ENCODE measurements at places on chromosomes 6 and 20. TPM values are rescaled to one million over a fixed set of nuclear protein-coding genes. Genes with fewer than 3 reads are reported as not detected.

- H3K27ac ChIP-seq: no peak overlapping the region
- H3K4me1 ChIP-seq: peaks cover 5% of the 10 kb centered on the region
- DNase-seq: no peak
Observed at GRCh38 chr6:22513667-22514066, 55.7 kb upstream of the HDGFL1 start.

GRCh38 chr6:114987281-114987680 is 644.5 kb upstream of the HS3ST5 start:
- no peaks in the 10 kb centered on the region for H3K27me3 ChIP-seq
- H3K4me1 ChIP-seq: no peaks in the 10 kb centered on the region
- no peak overlapping the region for H3K27ac ChIP-seq
- no peaks in the 10 kb centered on the region for H3K36me3 ChIP-seq

Gene SLC4A11
- total RNA-seq: 0.55 TPM

Gene PSMB9
- total RNA-seq: not detected

GRCh38 chr20:33677991-33678702 is 3.9 kb upstream of the NECAB3 start:
- H3K4me1 ChIP-seq: peaks cover 54% of the 10 kb centered on the region
- peaks cover 7% of the 10 kb centered on the region for H3K36me3 ChIP-seq
- peaks cover 5% of the 10 kb centered on the region for H3K27me3 ChIP-seq
- H3K4me3 ChIP-seq: peak overlapping the region; percentile 79

Gene FNDC11
- total RNA-seq: 1.5 TPM

- no peak for DNase-seq
- no peak overlapping the region for H3K4me3 ChIP-seq
- H3K27me3 ChIP-seq: no peaks in the 10 kb centered on the region
Observed at GRCh38 chr20:4088766-4089165, 73.4 kb upstream of the RNF24 start.

DNA sequence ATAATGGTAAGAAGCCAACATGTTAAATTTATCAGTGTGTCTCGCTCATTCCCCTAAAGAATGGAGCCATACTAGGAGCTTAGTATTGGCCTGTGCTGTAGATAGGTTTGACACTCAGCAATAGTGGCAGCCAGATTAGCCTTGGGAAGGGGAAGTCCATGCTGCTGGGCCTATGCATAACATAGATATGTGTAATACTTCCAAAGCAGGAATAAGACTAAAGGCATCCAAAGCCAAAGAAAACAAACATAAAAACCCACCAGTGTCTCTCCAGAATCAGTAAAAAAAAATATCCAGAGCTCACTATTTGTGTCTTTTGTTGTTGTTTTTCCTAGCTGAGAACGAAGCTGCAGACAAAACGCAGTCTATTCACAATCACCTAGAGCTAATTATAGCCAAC is 104.2 kb upstream of the STXBP5 start:
- no peaks in the 10 kb centered on the region for H3K4me1 ChIP-seq
- no peak overlapping the region for H3K27ac ChIP-seq
- H3K36me3 ChIP-seq: no peaks in the 10 kb centered on the region
- H3K4me3 ChIP-seq: no peak overlapping the region

- no peak overlapping the region for H3K27ac ChIP-seq
- no peak for DNase-seq
- H3K27me3 ChIP-seq: no peaks in the 10 kb centered on the region
- peaks cover 10% of the 10 kb centered on the region for H3K36me3 ChIP-seq
Observed at GRCh38 chr6:169746556-169746955, 4.8 kb downstream of the DYNLT2 start.

Gene SNX21
- 16.8 TPM for total RNA-seq

DNA sequence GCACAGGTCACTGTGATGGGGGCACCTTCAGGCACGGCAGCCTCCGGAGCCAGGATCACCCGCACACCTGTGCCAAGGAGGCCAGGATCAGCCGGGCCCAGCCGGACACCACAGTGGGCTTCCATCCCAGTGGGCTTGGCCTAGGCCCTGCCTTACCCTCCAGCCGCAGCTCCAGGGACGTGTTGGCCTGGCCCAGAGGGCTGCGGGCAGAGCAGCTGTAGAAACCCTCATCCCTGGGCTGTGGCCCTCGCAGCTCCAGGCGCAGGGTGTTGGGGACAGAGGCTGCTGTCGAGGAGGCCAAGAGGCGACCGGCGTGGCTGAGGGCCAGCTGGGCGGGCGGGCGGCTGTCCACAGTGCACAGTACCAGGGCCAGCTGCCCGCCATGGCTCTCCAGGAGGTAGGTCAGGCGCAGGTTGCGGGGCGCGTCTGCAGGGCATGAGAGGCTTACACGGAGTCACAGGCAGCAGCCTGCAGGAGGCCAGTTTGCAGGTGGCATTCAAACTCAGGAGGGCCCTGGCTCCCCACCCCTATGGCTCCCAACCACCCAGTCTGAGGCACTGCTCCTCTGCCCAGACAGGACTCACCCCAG is 11.0 kb upstream of the ADAM33 start:
- H3K27me3 ChIP-seq: no peaks in the 10 kb centered on the region
- no peak overlapping the region for H3K4me3 ChIP-seq
- H3K36me3 ChIP-seq: no peaks in the 10 kb centered on the region
- no peak overlapping the region for H3K27ac ChIP-seq
- peaks cover 1% of the 10 kb centered on the region for H3K4me1 ChIP-seq
- DNase-seq: no peak

DNA sequence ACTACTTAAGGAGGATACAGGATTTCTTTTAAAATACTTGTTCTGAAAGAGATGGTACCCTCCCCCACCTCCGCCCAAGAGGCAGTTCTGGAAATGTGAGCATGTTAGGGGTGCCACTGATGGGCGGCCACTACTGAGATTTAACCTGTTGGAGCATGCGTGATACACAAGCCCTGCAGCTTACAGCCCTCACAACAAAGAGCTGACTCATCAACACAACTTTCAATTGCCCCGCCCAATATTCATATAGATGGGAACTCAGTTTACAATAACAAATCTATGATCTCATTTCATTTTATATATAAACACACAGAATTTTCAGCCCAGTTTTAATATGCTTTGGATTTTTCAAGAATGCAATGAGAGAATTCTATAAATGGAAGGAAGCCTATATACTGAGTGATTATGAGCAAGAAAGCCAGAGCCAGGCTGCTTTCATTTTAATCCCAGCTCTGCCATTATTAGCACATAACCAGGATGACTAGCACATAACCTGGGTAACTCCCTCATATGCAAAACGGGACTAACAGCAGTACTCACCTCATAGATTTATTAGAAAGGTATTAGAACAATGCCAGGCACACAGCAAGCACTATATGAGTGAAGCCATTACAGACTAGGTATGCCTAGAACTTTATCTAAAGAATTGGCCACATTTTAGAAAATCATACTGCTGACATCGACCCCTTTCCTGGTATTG is 45.6 kb upstream of the IPCEF1 start:
- peaks cover 19% of the 10 kb centered on the region for H3K36me3 ChIP-seq
- H3K27ac ChIP-seq: no peak overlapping the region
- H3K27me3 ChIP-seq: no peaks in the 10 kb centered on the region
- H3K4me3 ChIP-seq: no peak overlapping the region

- H3K27ac ChIP-seq: no peak overlapping the region
- no peak overlapping the region for H3K4me3 ChIP-seq
- no peak for DNase-seq
- peaks cover 3% of the 10 kb centered on the region for H3K4me1 ChIP-seq
Observed at GRCh38 chr6:6705061-6705425, 116.5 kb downstream of the LY86 start.

Gene HSPA1L
- total RNA-seq: 1.5 TPM

- peak overlapping the region; percentile 15 for H3K27ac ChIP-seq
- no peak for DNase-seq
- peaks cover 48% of the 10 kb centered on the region for H3K4me1 ChIP-seq
- H3K36me3 ChIP-seq: no peaks in the 10 kb centered on the region
- no peak overlapping the region for H3K4me3 ChIP-seq
Observed at GRCh38 chr6:151379933-151380847, 11.2 kb downstream of the ZBTB2 start.

DNA sequence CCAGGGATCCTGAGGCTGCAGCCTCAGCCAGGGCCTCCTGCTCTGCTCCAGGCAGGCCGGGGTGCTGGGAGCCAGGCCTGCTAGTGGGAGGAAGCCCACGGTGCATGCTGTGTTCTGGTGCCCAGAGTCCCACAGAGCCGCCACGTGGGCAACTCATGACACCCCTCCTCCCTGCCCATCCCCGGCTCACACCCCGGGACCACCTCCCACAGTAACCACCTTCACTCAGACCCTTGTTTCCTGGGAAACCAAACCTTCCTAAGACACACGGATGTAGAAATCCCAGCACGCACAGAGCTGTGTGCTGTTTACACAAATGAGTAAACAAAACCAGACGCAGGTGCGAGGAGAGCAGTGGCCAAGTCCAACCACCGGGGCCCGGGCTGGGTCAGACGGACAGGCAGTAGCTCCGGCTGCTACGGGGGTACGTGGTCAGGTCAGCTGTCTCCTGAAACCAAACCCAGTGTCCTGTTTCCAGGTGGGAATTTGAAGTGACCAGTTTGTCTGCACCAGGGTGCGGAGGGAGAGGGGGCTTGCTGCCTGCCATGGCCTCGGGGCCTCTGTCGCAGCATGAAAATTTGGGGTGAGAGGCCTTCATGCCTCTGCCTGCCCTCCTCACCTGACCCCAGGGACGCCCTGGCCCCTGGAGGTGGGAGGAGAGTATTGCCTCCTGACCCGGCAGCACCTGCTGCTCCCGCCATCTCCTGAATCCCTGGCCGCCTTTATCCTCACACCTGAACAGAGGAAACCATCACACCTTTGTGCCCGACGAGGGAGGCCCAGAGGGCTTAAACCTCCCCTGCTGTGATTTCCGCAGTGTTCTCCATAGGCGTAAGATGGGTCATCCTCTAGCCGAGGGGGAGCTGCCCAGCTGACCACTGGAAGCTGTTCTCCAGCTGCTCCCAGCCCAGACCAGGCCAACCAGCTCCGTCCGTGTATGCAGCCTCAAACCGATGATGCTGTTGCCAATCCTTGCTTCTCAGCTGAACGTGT is 52.0 kb upstream of the SMOC2 start:
- no peak for DNase-seq
- no peaks in the 10 kb centered on the region for H3K27me3 ChIP-seq
- no peak overlapping the region for H3K4me3 ChIP-seq
- H3K36me3 ChIP-seq: no peaks in the 10 kb centered on the region
- H3K4me1 ChIP-seq: peaks cover 18% of the 10 kb centered on the region

DNA sequence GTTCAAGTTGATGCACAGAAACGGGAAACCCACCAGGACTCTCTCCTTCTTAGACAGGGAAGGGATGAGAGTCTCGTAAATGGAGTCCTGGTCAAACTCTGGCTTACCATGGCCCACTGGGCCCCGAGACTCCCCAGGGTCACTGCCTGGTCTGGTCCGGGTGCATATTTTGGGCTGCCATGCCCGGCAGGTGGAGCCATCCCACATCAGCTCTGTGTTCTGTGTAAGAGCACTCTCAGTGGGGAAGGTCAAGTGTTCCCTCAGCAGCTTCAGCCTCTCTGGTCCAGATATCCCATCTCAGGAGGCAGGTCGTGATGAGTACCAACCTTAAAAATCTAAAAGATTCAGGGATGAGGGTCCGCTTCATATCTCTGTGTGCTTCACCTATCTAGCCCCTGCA is 138.8 kb downstream of the EDN3 start:
- no peaks in the 10 kb centered on the region for H3K36me3 ChIP-seq
- H3K4me1 ChIP-seq: no peaks in the 10 kb centered on the region
- no peak for DNase-seq
- no peak overlapping the region for H3K4me3 ChIP-seq
- no peak overlapping the region for H3K27ac ChIP-seq
- H3K27me3 ChIP-seq: peaks cover 25% of the 10 kb centered on the region

Gene TFAP2C
- 4.0 TPM for total RNA-seq

DNA sequence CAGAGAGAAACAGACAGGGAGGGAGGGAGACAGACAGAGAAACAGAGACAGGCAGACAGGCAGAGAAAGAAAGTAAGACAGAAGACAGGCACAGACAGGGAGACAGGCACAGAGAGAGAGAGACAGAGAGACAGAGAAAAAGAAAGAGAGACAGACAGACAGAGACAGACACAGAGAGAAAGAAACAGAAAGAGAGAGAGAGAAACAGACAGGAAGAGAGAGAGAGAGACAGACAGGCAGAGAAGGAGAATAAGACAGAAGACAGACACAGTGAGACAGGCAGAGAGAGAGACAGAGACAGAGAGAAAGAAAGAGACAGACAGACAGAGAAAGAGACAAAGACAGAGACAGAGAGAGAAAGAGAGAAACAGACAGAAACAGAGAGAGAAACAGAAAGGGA is 754.8 kb upstream of the DEFB115 start:
- no peaks in the 10 kb centered on the region for H3K4me1 ChIP-seq
- no peak for DNase-seq
- no peak overlapping the region for H3K4me3 ChIP-seq
- peaks cover 4% of the 10 kb centered on the region for H3K36me3 ChIP-seq
- H3K27ac ChIP-seq: no peak overlapping the region
- no peaks in the 10 kb centered on the region for H3K27me3 ChIP-seq

DNA sequence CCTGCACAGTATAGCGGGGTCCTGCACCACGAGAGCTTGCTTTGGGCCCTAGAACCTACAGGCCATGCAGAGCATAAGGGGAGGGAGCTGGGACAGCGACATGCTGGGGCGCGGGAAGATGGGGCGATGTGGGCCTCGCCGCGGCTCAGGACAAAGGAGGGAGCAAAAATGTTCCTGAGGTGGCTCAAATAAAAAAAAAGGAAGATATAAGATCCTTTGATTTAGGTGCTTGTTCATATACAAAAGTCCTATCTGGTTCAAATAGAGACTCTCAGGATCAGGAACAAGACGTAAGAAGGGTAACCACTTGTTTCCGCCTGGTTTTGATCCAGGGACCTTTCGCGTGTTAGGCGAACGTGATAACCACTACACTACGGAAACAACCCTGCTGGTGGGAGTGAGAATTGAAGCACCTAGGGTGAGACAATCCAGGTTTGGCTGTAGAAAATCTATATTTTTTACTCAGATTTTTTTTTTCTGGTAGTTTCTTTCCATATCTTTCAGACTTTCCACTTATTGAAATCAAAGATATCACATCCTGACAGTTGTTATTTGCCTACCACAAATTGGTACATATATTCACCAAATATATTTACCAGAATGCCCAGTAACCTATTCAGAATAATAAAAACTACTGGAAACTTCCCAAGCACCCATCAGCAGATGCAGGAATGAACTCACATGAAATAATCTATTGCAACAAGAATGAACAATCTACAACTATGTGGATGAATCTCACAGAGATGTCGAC is 177.9 kb upstream of the ZNF184 start:
- peaks cover 2% of the 10 kb centered on the region for H3K36me3 ChIP-seq
- peak; percentile 72 for DNase-seq
- peak overlapping the region; percentile 90 for H3K4me3 ChIP-seq
- H3K27me3 ChIP-seq: peaks cover 20% of the 10 kb centered on the region
- H3K4me1 ChIP-seq: peaks cover 14% of the 10 kb centered on the region
- peak overlapping the region; percentile 94 for H3K27ac ChIP-seq
